ENCODE measurements at places on chromosomes 5 and 9.
A peak's percentile ranks its signal among the peaks of the same experiment; 100 is the strongest.

DNA sequence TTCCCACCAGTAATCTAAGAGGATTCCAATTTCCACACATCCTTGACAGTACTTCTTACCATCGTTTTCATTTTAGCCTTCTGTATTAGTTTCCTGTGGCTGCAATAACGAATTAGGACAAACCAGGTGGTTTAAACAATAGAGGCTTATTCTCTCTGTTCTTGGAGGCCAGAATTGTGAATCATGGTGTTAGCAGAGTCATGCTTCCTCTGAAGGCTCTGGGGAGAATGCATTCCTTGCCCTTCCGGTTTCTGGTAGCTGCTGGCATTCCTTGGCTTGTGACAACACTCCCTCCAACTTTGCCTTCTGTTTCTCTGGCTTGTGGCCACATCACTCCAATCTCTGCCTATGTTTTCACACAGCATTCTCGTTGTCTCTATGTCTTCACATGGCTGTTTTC is 23.5 kb downstream of the RIGI start:
- DNase-seq: no peak

- DNase-seq: no peak
These were observed 258.1 kb upstream of the IRX2 start for GRCh38 chr5:3009605-3010004.

- DNase-seq: no peak
These were observed 94.8 kb upstream of the CDKN2B start for GRCh38 chr9:22103685-22104575.

- DNase-seq: no peak
These were observed 125.1 kb downstream of the NPR3 start for GRCh38 chr5:32836176-32836575.

DNA sequence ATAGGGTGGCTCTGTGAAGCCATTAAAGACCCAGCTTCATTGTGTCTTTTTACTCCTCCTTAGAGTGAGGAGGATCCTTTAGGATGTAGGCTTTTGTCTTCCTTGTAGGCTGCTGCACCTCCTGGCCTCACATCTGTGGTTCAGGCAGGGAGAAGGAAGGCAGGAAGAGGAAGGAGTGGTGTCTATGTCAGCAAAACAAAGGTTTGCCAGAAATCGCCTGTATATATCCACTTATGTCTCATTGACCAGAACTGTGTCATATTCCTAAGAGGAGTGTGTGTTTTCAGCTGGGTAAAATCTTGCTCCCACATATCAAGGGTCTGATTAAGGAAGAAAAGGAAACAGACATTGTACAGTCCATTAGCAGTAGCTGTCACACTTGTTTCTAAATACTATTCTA is 213.8 kb downstream of the ARHGAP26 start:
- DNase-seq: no peak

DNA sequence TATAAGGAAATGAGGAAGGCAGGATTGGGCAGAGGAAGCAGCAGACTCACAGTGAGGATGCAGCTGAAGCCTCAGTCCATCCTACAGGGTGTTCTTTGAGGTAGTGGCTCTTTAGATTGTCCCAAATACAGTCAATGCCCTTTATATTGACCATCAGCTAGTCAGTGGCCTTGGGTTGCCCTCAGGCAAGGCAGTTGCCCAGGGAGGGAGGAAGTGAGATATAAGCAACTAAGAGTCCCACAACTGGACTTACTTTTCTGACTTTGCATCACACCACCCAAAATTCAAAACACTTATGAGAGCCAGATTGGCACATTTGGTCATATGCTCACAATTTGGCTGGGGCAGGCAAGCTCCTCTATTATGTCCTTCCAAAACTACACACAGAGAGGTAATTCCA is 9.4 kb upstream of the SLC12A2 start:
- no peak for DNase-seq

GRCh38 chr5:41191249-41191648 is 22.1 kb downstream of the C6 start:
- no peak for DNase-seq

DNA sequence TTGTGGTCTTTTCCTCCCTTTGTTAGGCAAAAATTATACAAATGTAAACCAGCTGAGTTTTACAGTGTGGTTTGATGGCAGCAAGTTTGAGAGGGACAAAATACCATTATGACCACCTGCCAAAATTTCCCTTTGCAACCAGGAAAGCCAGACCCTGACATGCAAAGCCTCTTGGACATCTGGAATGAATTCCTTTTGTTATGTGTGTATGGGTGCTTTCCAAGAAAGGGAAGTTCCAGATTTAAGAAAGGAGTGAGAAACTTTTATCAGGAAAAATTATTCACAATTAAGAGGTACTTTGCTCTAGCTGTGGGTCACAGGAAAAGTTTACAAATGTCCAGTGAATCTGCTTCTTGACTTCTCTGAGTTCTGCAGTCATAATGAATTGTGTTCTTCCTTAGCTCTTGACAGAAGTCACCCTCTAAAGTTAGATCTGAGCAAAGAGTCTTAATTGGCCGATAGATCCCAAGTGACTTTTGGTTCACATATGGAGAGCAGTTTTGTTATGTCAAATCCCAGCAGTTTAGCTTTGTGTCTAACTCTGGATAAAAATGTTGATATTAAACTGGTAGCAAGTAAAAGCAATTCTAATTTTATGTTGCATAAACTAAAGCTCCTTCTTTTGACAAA is 295.9 kb upstream of the ZNF608 start:
- DNase-seq: no peak

GRCh38 chr5:155066886-155067595 is 53.5 kb downstream of the KIF4B start:
- DNase-seq: no peak

- no peak for DNase-seq
These were observed 1.2 kb upstream of the NSD1 start for GRCh38 chr5:177132136-177133095.

GRCh38 chr5:103120607-103121200 is 603 bp downstream of the PPIP5K2 start:
- DNase-seq: no peak

- DNase-seq: no peak
These were observed 14.0 kb downstream of the ARL15 start for GRCh38 chr5:54296386-54296785.

DNA sequence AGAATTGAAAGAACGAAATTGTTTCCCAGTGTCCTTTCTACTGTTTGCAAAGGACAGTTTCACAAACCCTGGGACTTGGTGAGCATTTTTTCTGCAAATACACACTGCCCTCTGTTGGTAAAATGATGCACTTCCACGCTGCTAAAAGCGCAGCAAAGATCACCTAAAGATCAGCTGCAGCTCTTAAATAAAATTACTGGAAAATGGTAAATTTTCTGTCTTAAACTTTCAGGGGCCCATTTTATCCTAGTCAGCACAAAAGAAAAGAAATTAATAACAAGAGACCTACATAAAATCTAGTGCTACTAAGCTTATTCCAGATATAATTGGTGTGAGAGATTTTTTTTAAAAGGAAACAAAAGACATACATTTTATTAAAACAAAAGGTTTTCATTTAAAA is 566.0 kb downstream of the CAAP1 start:
- no peak for DNase-seq

DNA sequence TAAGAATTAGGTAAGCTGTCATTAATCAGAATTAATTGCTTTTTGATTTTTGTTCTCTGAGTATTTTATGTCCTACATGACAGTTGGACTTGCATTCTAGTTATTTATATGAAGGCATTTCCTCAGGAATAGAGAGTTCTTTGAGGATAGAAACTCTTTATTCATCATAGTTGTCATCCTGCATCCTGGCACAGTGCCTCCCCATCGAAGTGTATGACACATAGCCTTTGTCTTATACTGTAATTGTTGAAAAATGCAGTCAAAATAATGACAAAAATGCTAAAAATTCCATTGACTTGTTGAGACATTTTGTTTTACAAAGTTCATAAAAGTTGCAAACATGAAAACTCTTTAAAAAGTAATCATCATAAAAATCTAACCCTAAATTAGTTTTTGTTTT is 36.5 kb downstream of the CFAP95 start:
- DNase-seq: no peak

GRCh38 chr5:124941051-124942049 is 194.9 kb upstream of the ZNF608 start:
- no peak for DNase-seq

GRCh38 chr5:57804007-57804444 is 321.4 kb upstream of the ACTBL2 start:
- DNase-seq: no peak

GRCh38 chr9:34606905-34607304 is 5.0 kb downstream of the RPP25L start:
- DNase-seq: no peak

DNA sequence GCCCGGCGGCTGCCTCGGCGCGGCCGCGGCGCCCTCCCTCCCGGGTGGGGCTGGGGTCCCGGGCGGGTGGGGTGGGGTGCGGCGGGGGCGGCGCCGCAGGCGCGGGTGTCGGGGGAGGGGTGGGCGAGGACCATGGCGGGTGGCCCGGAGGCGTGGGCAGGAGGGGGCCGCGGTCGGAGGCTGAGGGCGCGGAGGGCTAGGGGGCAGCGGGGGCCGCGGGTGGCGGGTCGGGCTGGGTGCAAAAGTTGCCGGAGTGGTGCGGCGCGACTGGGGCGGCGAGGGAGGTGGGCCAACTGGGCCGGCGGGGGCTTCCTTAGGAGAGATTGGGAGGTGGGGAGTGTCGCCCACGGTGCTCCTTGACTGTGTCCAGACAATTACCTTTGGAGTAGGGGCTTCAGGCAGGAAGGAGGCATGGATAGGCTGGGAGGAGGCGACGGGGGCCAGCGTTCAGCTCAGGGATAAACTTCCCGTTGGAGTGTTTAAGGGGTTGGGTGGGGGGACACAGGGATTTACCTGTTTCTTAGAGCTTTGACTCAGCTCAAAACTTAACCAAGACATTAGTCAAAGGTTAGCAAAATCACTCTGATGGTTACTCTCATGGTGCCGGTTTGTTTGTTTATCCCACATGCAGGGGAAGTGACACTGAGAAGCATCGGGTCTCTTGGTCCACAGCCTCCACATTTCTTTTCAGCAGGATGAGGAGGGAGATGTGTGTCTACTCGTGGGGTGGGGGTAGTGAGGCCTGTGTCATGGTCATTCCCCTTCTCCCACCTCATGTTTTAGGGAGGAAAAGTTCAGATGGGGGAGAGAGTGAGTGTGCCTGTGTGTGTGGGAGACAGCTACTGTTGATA is 859 bp downstream of the CSNK1G3 start:
- DNase-seq: peak; percentile 4

DNA sequence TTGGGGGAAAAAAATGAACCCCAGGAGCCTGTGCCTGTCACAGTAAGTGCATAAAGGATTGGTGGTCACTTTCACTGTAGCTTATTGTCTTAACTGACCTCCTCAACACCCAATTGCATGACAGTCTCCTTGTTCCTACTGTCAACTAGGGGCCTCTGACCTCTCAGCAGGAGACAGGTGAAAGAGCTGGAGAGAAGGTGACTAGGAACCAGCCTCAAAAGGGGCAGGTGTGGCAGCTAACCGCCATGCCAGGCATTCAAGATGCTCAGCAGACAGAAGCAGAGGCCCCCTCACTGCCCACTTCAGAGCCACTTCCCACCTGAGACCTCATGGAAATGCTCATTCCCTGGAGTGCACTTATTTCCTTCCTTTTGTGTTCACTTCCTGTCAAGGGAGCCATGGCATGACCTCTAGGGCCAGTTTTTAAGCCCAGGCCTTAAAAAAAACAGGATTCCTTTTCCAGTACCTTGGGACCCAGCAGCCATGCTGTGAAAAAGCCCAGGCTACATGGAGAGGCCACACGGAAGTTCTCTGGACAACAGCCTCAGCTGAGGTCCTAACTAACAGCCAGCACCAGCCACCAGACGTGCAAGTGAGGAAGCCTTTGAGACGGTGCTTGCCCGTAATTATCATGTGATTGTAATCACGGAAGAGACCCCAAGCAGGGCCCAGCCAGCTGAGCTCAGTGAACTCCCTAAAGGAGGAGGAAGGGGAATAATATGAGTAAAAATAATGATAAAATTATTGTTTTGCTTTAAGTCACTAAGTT is 74.9 kb downstream of the NSUN2 start:
- no peak for DNase-seq

DNA sequence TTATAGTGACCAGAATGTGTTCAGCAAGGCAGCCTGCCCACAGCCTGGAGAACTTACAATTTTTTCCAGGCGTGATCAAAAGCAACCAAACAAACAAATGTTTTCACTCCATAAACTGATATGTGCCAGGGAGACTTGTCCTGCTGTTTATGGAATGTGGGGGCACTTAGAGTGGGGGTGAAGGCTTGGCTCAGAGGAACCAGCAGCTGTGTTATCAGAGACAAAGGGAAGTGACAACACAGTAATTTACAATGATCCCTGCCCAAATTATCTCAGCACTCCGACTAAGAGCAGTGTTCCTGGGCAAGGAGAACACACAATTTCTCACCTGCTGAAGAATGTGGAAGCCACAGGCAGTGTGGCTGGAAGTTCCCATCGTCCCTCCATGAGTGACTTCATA is 429.1 kb upstream of the IRX4 start:
- DNase-seq: no peak

GRCh38 chr9:103714992-103715391 is 379.1 kb upstream of the SMC2 start:
- no peak for DNase-seq

- DNase-seq: no peak
These were observed 17.9 kb downstream of the ERAP1 start for GRCh38 chr5:96789794-96790330.

DNA sequence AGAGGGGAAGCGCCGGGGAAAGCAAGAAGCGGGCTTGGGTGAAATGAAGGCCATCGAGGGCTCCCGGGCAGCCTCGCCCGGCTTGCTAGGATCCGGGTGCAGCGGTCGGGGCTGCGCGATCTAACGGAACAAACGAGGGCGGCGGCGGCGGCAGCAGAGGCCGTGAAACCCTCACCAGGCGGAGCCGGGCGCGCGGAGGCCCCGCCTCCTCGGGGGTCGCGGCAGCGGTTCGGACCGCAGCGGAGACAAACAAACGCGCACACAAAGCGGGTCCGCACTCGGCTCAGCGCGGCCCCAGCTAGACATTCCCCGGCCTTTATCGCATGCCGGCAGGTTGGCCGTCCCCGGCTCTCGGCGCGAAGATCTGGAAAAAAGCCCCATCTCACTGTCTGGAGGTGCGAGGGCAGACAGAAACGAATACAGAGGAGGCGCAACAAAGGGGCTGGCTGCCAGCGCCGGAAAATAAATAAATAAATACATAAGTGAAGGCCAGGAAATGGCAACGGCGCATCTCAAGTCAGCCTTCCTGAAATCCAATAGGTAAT is 10.5 kb upstream of the TRIM36 start:
- no peak for DNase-seq

All from stimulated activated CD8-positive, alpha-beta memory T cell treated with anti-CD3 and anti-CD28 coated beads, Interleukin-7, amount 100 ng/mL, for 24 hours (primary cell).